Esophagus squamous epithelium (tissue), 5 donors: ENCODE measurements at places on chromosomes 11 and 22.

GRCh38 chr11:112995423-112996090 lies 34.3 kb downstream of the NCAM1 start:
- DNase-seq: no peak

GRCh38 chr11:64078284-64078683 lies 42.6 kb downstream of the FLRT1 start:
- no peak for DNase-seq

- DNase-seq: no peak
Observed at GRCh38 chr11:69461272-69461962, 20.0 kb upstream of the LINC01488 start.

DNA sequence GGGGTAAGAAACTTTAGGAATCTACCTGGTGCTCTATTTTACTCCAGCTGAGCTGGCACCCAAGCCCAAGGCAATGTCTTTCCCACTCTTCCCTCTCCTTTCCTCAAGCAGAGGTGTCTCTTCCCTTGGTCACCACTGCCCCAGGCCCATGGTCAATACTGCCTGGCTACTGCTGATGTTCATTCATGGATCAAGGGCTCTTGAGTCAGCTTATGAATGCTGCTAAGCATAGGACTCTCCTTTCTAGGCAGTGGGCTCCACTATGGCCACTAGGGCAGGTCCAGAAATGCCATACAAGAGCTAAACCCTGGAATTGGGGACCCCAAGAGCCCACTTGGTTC lies 2.7 kb upstream of the HEPN1 start:
- no peak for DNase-seq

GRCh38 chr11:46520971-46521745 lies 72.7 kb downstream of the AMBRA1 start:
- DNase-seq: no peak

DNA sequence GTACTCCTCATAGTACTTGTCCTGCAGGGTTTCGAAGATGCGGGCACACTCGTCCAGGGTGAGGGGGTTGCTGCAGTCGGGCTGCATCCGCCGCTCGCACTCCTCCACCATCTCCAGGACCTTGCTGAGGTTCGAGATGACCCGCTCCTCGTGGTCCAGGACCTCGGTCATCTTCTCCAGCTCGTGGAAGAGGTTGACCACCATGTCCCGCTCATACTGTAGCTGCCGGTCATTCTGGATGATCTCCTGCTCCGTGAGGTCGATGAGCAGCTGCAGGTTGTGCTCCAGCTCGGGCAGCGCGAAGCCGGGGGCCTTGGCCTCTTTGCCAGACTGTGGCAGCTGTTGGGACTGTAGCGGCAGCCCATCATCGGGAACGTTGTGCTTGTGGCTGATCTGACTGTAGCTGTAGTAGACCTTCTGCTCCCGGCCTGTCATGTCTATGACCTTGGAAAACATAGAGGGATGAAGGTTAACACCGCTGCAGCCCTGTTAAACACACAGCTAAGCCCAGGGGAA lies 13.0 kb downstream of the TFIP11 start:
- DNase-seq: no peak

DNA sequence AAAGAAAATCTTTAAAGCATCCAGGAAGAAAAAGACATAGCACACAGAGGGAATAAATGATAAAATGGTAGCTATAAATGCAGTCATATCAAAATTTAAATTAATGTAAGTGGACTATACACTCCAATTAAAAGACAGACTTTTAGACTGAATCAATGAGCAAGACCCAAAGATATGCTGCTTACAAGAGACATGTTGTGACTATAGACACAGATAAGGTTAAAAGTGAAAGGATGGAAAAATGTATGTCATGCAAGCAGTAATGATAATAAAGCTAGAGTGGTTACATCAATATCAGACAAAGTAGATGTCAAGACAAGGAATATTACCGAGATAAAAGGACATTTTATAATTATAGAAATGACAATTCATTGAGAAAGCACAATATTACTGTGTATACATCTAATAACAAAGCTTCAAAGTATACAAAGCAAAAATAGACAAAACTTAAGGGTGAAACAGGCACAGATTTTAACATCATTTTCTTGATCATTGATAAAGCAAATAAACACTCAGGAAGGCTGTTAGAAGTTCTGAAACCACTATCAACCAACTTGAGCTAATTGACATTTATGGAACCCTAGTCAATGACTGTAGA lies 22.8 kb upstream of the MUC5AC start:
- DNase-seq: no peak

GRCh38 chr11:107172996-107173395 lies 154.7 kb upstream of the GUCY1A2 start:
- DNase-seq: no peak

- no peak for DNase-seq
Observed at GRCh38 chr11:80724366-80724765, 1283.5 kb upstream of the TENM4 start.
